Mesothelial cell of epicardium (in vitro differentiated cells): ENCODE measurements at places on chromosomes 13 and 19. TPM values are rescaled to one million over a fixed set of nuclear protein-coding genes. Genes with fewer than 3 reads are reported as not detected.
A peak's percentile ranks its signal among the peaks of the same experiment; 100 is the strongest.

Gene ZNF350
- total RNA-seq: 14.8 to 16.9 TPM (median 15.3 TPM) in 3 replicates

GRCh38 chr19:41324231-41324702, 14.3 kb downstream of the CCDC97 start:
- DNase-seq: no peak

DNA sequence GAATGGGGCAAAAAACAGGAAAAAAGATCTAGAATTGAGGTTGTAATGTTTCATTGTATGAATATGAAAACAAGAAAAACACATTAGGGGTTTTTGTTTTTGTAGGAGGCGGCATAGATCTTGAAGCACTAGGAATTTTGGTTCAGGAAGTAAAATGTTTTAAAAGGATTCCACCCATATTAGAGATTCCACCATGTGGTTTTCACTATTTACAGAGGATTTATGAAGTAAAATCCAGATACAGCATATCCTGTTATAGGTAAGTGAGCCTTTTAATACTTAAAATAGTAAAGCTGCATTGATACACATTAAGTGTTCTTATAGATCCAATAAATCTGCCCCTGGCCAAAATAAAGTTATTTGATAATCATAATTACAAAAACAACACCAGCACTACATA, 61.4 kb downstream of the MICU2 start:
- no peak for DNase-seq

DNA sequence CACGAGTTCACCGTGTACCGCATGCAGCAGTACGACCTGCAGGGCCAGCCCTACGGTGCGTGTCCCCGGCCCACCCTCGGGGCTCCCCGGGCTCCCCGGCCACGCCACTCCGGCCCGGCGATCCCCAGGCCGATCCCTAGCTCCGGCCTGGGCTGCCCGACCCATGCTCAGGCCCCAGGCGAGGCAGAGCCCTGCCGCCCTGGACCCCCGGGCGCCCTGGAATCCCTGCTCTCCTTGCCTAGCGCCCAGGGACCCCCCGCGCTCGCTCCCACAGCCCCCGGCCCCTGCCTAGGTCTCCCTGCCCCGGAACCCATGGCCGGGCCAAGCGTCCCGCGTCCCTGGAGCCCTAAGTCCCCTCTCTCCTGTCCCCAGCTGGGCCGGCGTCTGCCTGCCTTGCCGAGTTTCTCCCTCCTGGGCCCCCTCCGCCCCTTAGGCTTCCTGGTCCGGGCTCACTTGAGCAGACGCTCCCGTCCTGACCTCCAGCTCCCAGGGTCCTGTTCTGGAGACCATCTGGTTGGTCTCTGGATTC, 494 bp downstream of the NCLN start:
- DNase-seq: no peak

Gene CNFN
- total RNA-seq: 1.5 to 2.1 TPM (median 1.9 TPM) in 3 replicates

DNA sequence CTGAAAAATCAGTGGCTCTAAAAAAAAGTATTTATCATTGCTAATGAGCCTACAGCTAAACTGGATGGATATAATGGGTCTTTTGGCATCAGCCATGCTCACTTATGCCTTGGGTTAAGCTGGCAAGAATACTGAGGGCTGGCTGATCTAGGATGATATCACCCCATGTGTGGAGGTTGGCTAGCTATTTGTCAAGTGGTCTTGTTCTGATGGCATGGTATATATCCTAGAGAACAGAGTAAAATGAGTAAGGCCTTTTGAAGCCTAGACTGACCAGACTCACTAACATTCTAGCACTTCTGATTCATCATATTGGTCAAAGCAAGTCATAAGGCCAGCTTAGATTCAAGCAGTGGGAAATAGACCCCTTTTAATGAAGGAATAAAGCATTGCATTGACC, 383.0 kb downstream of the SLITRK1 start:
- no peak for DNase-seq

- DNase-seq: no peak
These were observed 40.2 kb upstream of the IGSF23 start for GRCh38 chr19:44573183-44573582.

- no peak for DNase-seq
These were observed 4.4 kb downstream of the FOXO1 start for GRCh38 chr13:40661875-40662665.

- DNase-seq: no peak
These were observed 120.2 kb downstream of the AKAP11 start for GRCh38 chr13:42392180-42392579.

Gene RETN
- total RNA-seq: not detected in 3 replicates

GRCh38 chr19:49327878-49328544, 3.0 kb upstream of the SLC6A16 start:
- DNase-seq: no peak

GRCh38 chr19:4390567-4391305, 9.6 kb downstream of the SH3GL1 start:
- DNase-seq: no peak

- no peak for DNase-seq
These were observed 6.4 kb downstream of the ZNF808 start for GRCh38 chr19:52533901-52534300.

DNA sequence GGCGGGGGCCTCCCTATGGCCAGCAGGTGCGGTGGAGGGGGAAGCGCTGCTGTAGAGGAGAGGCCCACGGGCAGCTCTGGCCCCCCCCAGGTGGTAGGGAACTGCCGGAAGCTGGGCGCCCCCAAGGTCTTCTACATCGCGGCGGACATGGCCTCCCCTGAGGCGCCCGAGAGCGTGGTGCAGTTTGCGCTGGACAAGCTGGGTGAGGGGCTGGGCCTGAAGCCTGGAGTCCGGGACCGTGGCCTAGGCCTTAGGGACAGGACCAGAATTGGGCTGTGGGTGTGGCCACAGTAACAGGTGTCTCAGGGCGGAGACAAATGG, 3.8 kb upstream of the RPL36 start:
- no peak for DNase-seq

Gene TMEM150B
- not detected in 3 replicates for total RNA-seq

GRCh38 chr19:7230826-7231225, 63.4 kb downstream of the INSR start:
- DNase-seq: no peak

- no peak for DNase-seq
These were observed 65.8 kb upstream of the STARD13 start for GRCh38 chr13:33351319-33351718.

GRCh38 chr13:67464154-67464553, 234.0 kb upstream of the PCDH9 start:
- no peak for DNase-seq

DNA sequence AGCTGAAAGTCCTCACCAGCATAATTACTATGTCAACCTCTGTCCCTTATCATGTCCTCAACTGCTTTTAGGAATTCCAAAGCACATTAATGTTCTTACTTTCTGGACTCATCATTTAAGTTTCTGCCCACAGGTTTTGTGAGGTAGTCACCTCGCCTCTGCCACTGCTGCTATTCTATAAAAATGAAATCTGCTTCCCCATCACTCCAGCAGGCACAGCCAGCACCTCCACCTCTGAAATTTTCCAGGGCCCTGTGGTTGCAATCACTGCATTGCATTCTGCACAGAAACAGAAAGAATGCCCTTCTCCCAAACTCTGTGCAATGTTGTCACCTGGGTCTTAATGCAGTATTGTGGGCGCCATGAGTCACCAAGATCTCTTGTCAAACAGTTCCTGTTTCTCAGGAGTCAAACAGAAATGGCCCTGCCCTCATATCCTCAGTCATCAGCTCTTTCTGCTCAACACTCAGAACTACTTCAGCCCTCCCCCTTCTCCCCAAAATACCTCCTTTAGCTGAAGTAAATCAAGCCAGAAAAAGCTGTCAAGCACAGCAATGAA, 529.2 kb upstream of the NBEA start:
- no peak for DNase-seq

DNA sequence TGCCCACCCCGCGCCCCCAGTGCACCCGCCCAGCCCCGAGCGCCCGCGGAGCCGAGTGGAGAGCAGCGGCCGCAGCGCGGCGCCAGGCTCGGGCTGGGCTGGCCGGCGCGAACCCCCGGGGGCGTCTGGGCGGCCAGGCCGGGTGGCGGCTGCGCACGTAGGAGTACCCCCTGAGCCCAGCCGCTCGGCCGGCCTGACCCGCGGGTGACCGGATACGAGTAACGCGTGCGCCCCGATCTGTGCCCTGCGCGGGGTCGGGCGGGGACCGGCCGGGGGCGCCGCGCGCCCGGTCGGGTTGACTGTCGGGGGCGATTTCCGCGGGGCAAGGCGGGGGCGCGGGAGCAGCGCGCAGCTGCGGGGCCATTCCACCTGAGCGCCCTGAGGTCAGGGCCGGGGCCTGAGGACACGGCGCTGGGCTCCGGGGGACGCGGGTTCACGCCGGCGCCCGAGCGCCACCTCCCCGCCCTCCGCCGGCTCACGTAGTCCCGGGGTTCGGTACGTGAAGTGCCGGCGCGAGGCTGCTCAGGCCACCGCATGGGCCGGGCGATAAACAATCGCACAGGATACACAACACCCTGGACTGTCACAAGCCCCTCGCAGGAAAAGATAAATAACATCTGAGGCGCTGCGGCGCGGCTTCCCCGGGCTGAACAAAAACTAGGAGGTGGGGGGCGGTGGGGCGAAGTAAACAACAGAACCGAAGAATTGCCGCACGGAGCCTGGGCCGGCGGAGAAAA, 37.6 kb upstream of the FLT1 start:
- DNase-seq: peak; percentile 46

DNA sequence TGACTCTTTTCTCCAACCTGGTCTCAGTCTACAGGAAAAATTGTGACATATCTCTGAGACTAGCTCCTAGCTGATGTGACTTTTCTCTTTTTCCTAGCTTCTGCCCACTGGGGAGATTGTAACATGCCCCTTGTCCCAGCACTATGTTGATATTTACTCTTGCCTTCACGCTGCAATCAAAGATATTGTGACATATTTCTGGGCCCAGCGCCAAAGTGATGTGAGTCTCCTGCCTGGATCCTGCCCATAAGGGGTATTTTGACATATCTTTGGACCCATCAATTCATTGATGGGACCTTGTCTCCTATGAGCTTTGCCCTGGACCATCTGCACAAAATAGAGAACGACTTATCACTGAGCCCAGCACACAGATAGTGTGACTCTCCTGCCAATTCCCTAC, 41.1 kb downstream of the ZNF729 start:
- no peak for DNase-seq

Gene ZNF723
- total RNA-seq: not detected in 3 replicates
